ENCODE measurements at places on chromosomes 7 and 10.

GRCh38 chr10:7084280-7085005 lies 326.4 kb downstream of the SFMBT2 start:
- no peak for DNase-seq

- no peak for DNase-seq
Observed at GRCh38 chr7:119964065-119964464, 308.9 kb upstream of the KCND2 start.

GRCh38 chr7:1234881-1235500 lies 2.3 kb downstream of the UNCX start:
- DNase-seq: no peak

DNA sequence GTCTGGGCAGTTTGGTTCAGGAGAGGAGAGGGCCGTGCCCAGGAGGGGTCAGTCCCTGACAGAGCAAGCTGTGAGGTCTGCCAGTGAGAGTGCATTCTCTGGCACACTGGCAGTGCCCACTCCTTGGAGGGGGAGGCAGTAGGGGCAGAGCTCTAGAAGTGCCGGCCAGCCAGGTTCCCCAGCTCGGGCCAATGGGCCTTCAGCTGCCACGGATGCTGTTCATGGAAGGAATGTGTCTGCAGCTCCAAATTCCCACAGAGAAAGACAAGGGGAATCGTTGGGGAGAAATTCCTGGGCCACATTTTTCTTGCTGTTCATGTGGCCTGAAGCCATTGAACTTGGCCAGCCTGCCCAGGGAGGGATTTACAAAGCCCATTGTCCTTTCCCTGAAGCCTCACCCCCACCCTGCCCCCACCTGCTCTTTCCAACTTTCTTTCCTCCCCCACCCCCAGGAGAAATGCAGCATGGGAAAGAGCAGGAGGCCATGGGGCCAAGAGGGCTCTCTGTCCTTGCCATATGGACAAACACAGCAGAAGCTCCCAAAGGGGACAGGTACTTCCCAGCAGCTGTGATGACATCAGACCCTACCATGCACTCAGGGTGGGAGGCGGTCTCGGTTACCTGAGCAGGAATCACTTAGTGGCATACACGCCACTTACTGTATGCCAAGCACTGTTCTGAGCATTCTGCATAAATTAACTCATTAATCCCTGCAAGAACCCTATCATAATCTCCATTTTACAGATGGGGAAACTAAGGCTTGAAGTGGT lies 70.7 kb downstream of the ARHGAP22 start:
- DNase-seq: no peak

GRCh38 chr7:151322906-151323305 lies 18.7 kb upstream of the NUB1 start:
- DNase-seq: no peak

- no peak for DNase-seq
Observed at GRCh38 chr7:55260676-55261385, 104.3 kb upstream of the LANCL2 start.
